Ovary (tissue), 10 donors: ENCODE measurements at places on chromosomes 6 and 20.

DNA sequence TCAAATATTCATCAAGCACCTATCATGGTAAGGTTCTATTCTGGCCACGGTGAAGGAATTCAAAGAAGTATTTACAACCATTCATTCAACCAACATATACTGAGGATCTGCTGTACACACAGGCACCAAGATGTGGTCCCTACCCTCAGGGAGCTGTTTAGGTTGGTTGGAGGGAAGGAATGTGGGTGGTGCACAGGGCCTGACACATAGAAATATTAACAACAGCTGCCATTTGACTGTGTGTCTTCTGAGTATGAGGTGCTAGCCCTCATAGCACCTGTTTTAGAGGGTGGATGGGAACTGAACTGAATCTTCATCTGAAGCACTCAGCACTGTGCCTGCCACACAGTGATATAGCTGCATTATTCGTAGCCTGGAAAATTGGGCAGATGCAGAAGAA, 7.3 kb downstream of the SNPH start:
- no peak for DNase-seq
- no peak overlapping the region for H3K4me3 ChIP-seq
- H3K27me3 ChIP-seq = no peaks in the 10 kb centered on the region
- H3K4me1 ChIP-seq = no peaks in the 10 kb centered on the region

DNA sequence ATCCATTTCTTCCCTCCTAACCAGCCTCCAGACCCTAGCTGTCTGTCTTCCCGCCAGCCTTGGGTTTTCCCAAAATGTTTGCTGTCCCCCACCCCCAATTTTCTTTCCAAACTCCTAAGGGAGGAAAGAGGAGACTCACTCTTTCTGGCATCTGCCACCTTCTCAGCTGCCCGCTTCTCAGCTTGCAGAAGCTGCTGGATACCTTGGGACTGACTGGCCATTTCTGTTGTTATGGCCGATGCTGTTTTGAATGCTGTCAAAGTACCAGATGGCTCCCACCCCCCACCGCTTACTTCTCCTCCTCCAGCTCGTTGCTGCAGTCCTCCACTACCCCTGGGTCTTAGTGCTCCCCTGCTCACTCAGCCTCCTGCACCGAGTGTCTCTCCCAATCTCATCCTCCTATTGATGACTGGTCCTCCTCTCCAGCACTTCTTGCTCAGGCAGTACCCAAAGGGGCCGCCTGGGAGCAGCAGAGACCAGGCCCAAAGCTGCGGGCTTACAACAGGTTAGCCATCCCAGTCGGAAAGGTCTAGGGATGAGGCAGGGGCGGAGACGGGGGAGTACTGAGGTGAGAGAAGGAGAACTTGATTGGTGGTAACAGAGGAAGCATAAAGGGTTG, at the start of gene ATP6V1G2:
TSS of gene ATP6V1G2 (minus strand) at position 270 of the 619 bp plus-strand sequence. CDS start at position 221, 49 bp downstream.
- DNase-seq = peak; percentile 80
- peak within 1 kb of the TSS; percentile 69 for H3K27ac ChIP-seq
- no peaks in the 10 kb centered on the region for H3K27me3 ChIP-seq
- H3K4me1 ChIP-seq = peaks cover 6% of the 10 kb centered on the region
- H3K4me3 ChIP-seq = peak within 1 kb of the TSS; percentile 42

DNA sequence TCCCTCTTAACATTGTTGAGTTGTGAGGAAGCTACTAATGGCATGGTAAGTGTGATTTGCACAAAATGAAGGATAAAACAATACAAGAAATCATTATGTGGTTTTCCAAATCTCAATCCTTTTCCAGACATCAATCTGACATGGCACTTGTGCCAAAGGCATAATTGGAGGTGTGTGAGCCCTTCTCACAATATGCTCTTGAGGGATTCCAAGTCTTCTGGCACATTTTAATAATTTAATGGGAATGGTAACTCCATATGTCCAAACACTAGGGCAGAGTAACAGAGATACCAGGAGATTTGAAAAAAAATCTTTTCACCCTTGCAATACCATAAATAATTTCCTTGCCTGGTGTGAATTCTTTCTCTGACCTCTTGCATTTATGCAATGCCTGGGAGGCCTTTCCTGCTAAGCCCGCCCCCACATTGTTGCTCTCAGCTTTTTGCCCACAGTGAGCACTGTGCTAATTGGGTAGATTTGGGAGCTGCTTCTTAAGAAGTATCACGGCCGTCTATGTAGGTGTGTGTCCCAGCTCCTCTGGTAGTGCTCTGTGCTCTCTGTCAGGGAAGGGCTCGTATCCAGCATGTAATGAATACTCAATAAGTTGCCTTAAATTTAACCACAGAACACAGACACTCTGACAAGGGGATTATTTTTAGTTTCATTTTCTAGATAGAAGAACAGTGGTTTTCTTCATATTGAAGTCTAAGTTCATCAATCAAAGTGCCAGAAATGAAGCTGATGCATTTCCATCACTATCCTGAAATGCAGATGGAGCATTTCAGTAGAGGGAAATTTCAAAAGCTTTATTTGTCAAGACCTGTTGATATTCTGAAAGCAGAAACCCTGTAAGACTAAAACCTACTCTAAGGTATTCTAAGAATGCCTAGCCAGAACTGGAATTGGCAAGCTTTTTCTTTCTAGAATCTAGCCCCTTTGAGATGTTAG, 54.4 kb upstream of the CEP85L start:
- H3K4me3 ChIP-seq = no peak overlapping the region
- H3K4me1 ChIP-seq = peaks cover 7% of the 10 kb centered on the region
- peak; percentile 28 for DNase-seq
- no peaks in the 10 kb centered on the region for H3K27me3 ChIP-seq
- no peak overlapping the region for H3K27ac ChIP-seq
- no peaks in the 10 kb centered on the region for H3K36me3 ChIP-seq

DNA sequence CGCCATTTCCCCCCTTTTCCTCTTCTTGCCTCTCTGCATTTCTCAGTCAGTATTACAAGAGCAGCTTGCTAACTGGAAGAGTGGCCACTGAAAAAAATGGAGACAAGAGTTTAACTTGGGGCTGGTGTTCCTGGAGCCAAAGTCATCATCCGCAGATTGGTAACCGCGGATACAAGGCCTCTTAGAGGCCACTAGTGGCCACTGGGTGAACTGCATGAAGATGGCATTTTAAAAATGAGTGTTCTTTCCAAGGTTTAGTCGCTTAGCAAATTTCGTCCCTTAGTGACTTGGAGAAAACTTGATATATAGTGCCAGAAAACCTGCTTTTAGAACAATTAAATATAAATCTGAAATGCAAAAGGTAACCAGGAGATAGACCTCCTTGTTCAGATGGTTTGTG, 4.8 kb downstream of the F13A1 start:
- no peak for DNase-seq
- H3K36me3 ChIP-seq = no peaks in the 10 kb centered on the region
- H3K4me1 ChIP-seq = no peaks in the 10 kb centered on the region
- no peaks in the 10 kb centered on the region for H3K27me3 ChIP-seq

DNA sequence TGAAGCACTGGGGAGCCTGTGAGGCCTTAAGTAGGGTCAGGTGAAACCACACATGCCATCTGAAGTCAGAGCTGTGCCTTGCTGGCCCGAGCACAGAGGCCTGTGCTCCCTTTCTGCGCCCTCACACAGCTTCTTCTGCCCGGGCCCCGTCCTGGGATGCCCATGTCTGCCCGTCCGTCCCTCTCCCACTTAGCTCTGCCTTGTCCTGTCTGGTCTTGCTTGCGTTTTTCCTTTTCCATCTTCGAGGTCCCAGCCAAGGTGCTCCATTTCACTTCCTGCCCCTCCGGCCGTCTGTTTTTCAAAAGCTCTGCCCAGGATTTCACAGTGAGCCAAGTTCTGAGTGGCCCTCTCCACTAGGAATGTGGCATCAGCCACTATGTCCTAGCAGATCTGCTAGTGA, 45.6 kb downstream of the PYGB start:
- no peaks in the 10 kb centered on the region for H3K36me3 ChIP-seq
- no peaks in the 10 kb centered on the region for H3K4me1 ChIP-seq
- no peak for DNase-seq

- no peak overlapping the region for H3K27ac ChIP-seq
- no peaks in the 10 kb centered on the region for H3K36me3 ChIP-seq
- DNase-seq = no peak
- H3K27me3 ChIP-seq = no peaks in the 10 kb centered on the region
- no peak overlapping the region for H3K4me3 ChIP-seq
- H3K4me1 ChIP-seq = no peaks in the 10 kb centered on the region
Observed at GRCh38 chr6:24630856-24631505, 15.0 kb downstream of the KIAA0319 start.

- H3K36me3 ChIP-seq = no peaks in the 10 kb centered on the region
- no peaks in the 10 kb centered on the region for H3K4me1 ChIP-seq
- no peak for DNase-seq
- H3K27me3 ChIP-seq = no peaks in the 10 kb centered on the region
- H3K4me3 ChIP-seq = no peak overlapping the region
- no peak overlapping the region for H3K27ac ChIP-seq
Observed at GRCh38 chr6:45275358-45275757, 52.8 kb upstream of the RUNX2 start.

GRCh38 chr6:24522228-24523176, 27.7 kb downstream of the ALDH5A1 start:
- no peak overlapping the region for H3K4me3 ChIP-seq
- no peaks in the 10 kb centered on the region for H3K4me1 ChIP-seq
- H3K36me3 ChIP-seq = no peaks in the 10 kb centered on the region
- no peaks in the 10 kb centered on the region for H3K27me3 ChIP-seq
- H3K27ac ChIP-seq = no peak overlapping the region
- DNase-seq = peak; percentile 11

DNA sequence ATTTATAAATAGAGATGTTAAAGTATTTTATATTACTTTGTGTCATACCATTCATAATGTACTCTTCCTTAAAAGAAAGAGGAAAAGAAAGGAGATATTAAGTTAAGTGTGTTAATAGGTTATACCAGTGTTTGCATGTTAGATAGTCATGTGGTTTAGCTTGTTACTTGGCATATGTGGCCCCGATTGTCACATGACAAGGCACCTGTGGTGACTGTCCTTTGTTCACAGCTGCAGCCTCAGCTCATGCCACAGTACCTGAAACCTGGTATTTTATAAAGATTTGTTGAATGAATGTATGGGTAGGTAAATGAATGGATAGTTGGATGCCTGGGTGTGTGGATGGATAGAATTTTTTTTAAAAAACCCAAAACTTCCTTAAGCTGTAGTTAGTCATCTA, 306.1 kb upstream of the FLRT3 start:
- H3K36me3 ChIP-seq = no peaks in the 10 kb centered on the region
- H3K4me3 ChIP-seq = no peak overlapping the region
- H3K27ac ChIP-seq = no peak overlapping the region
- no peak for DNase-seq
- H3K4me1 ChIP-seq = no peaks in the 10 kb centered on the region
- no peaks in the 10 kb centered on the region for H3K27me3 ChIP-seq

- no peak overlapping the region for H3K27ac ChIP-seq
- no peak overlapping the region for H3K4me3 ChIP-seq
- H3K4me1 ChIP-seq = peaks cover 5% of the 10 kb centered on the region
- no peaks in the 10 kb centered on the region for H3K36me3 ChIP-seq
Observed at GRCh38 chr6:139600919-139601475, 226.5 kb upstream of the CITED2 start.

GRCh38 chr20:48725555-48725991, 102.2 kb downstream of the PREX1 start:
- no peak overlapping the region for H3K4me3 ChIP-seq
- H3K27me3 ChIP-seq = no peaks in the 10 kb centered on the region
- no peak for DNase-seq
- no peak overlapping the region for H3K27ac ChIP-seq
- H3K36me3 ChIP-seq = no peaks in the 10 kb centered on the region

GRCh38 chr20:5592165-5592564, 158.0 kb upstream of the SHLD1 start:
- H3K27ac ChIP-seq = no peak overlapping the region
- no peaks in the 10 kb centered on the region for H3K36me3 ChIP-seq
- no peaks in the 10 kb centered on the region for H3K4me1 ChIP-seq
- DNase-seq = no peak

DNA sequence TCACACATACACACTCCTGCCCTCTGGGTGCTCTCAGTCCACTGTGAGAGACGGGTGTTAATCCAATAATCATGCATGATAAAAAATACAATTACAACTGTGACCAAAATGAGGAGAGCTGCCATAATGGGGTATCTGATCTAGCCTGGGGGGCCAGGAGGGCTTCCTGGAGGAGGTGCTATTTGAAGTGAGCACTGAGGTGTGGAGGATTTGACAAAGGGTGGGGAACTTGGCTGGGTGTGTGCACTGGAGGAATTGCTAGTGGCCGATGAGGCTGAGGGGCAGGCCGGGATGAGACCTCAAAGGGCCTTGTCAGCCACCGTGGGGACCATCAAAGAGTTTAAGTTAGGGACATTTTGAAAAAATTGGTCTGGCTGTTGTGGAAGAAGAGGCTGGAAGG, 34.8 kb downstream of the VSTM2L start:
- H3K27ac ChIP-seq = no peak overlapping the region
- H3K4me3 ChIP-seq = no peak overlapping the region
- no peaks in the 10 kb centered on the region for H3K4me1 ChIP-seq
- H3K36me3 ChIP-seq = no peaks in the 10 kb centered on the region

GRCh38 chr6:1527073-1527457, 82.7 kb upstream of the FOXC1 start:
- no peak overlapping the region for H3K27ac ChIP-seq
- DNase-seq = peak; percentile 69
- H3K36me3 ChIP-seq = no peaks in the 10 kb centered on the region
- peaks cover 2% of the 10 kb centered on the region for H3K4me1 ChIP-seq
- no peak overlapping the region for H3K4me3 ChIP-seq
- H3K27me3 ChIP-seq = no peaks in the 10 kb centered on the region

GRCh38 chr6:163668061-163668426, 253.5 kb downstream of the QKI start:
- H3K36me3 ChIP-seq = no peaks in the 10 kb centered on the region
- no peaks in the 10 kb centered on the region for H3K4me1 ChIP-seq
- DNase-seq = no peak
- H3K27me3 ChIP-seq = no peaks in the 10 kb centered on the region

DNA sequence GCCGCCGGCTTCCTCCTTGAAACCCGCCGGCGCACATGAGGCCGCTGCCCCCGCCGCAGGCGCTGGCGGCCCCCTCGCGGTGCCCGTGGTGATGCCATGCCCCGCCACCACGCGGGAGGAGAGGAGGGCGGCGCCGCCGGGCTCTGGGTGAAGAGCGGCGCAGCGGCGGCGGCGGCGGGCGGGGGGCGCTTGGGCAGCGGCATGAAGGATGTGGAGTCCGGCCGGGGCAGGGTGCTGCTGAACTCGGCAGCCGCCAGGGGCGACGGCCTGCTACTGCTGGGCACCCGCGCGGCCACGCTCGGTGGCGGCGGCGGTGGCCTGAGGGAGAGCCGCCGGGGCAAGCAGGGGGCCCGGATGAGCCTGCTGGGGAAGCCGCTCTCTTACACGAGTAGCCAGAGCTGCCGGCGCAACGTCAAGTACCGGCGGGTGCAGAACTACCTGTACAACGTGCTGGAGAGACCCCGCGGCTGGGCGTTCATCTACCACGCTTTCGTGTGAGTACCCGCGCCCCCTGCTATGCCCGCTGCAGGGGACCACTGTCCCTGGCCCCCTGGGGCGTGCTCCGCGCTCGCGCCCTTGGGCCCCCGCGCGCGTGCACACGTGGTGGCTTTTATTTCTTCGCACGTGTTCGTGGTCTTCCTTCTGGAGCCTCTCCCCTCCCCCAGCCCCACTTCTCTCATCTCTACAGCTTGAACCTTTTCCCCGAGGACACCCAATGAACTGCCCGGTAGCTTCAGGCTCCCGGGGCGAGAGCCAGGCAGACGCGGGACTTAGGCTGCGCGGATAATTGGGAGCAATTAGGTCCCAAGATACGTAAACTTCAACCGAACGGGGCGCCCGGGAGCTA, 453 bp downstream of the KCNQ5 start:
- no peaks in the 10 kb centered on the region for H3K36me3 ChIP-seq
- H3K27me3 ChIP-seq = no peaks in the 10 kb centered on the region
- no peak for DNase-seq
